ENCODE measurements at places on chromosomes 1 and 21.
A peak's percentile ranks its signal among the peaks of the same experiment; 100 is the strongest.

DNA sequence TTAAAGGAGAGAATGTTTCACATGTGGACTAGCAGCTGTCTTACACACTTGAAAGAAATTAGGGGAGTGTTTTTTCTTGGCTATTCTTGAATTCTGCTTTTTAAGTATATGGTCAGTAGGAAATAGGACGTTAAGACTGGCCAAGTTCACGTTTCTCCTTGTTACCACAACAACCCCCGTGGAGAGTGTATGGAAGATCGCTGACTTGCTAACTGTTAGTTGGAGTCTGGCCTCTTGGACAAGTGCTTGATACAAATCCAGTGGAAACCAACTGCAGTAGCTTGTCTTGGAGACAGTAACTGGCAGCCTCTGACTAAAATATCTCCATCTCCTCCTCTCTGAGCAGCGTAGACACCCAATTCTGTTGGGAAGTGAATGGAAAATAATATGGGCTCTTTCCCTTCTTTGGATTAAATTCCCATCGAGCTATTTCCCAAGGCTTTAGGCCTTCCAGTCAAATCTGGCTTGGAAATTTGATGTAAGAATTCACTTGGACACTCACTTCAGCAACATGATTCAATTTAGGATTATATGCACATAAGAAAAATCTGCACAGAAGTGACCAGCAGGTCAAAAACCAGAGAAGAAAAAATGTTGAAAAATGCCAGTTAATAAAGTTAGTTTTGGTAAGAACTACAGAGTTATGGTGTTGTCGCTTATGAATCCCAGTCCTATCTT is 3.6 kb upstream of the NFIA start:
- DNase-seq, result peak; percentile 99

DNA sequence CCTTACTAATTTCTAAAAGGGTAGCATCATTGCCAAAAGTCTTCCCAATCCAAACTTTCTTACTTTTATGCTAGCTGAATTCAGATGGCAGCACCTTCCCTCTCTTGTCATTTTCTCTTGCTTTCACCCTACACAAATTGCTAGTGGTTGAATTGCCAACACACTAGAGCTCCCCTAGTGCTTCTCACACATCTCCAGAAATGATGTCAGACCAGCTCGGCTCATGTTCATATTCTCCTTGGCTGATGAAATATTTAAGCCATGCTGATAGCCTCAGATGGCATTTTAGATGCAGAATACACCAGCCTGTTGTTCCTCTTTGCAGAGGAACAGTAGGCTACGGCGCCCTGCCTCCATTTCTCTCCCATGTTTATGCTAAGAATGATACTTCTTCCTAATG is 256.9 kb downstream of the PTBP2 start:
- DNase-seq, result no peak

DNA sequence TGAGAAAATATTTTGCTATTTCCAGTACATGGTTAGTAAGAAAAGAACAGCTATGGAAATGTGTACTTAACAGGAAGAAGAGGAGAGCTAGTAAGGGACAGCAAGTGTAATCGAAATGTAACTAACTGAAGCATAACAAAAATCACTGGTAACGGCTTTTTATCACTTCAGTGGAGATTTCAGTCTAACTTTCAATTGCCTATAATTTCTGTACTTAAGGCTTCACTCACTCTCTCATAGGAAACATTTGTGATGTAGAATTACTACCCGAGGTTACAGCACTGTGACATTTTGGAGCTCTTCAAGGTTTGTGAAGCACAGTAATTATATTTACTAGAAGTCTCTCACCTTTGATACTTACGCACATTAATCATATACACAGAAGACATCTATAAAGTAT is 1119.1 kb downstream of the AMY1C start:
- DNase-seq, result no peak

GRCh38 chr1:53288002-53288789 is 39.7 kb downstream of the LRP8 start:
- no peak for DNase-seq

DNA sequence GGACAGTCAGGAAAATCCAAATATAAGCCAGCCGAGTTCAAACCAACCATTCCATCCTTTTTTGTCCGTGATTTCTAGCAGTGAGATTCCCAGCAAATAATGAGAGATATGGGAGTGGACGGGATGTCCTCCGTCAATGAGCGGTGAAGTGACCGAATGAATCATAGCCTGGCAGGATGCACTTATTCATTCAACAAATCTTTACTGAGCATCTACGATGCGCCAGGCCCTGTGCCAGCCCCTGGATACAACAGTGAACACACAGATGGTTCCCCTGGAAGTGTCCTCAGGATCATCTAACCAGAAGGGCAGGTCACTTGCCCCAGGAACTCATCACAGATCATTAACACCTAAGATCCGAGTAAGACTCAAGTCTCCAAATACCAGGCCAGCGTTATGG is 8.2 kb upstream of the PLEKHA6 start:
- no peak for DNase-seq

GRCh38 chr1:147077936-147078605 is 94.2 kb downstream of the PRKAB2 start:
- DNase-seq, result no peak

GRCh38 chr1:220045356-220046051 is 801 bp downstream of the EPRS1 start:
- no peak for DNase-seq

- DNase-seq, result peak; percentile 94
These were observed 208.3 kb upstream of the RUNX1 start for GRCh38 chr21:35257413-35257812.

DNA sequence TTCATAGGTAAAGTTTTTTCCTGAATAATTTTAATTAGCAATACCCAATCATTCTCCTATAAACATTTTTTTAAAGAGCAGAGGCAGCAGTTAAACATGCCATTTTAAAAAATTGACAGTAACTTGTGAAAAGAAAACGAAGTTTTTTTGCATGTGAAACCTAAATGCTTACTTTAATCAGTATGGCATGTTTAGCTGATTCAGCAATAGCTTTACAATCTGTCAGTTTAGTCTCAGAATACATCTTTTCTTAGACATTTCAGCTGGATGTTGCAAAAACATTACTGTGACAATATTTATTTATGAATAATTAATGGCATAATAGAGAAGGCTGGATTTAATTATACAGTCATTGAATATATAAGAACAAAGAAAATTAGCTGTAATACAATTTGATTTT is 1132.4 kb upstream of the ADGRL2 start:
- no peak for DNase-seq

- DNase-seq, result no peak
These were observed 8.3 kb upstream of the ZC3H11B start for GRCh38 chr1:219621047-219621786.

- no peak for DNase-seq
These were observed 99.4 kb downstream of the VAV3 start for GRCh38 chr1:107865627-107866026.

- no peak for DNase-seq
These were observed 163.9 kb downstream of the GABPA start for GRCh38 chr21:25898671-25899070.

DNA sequence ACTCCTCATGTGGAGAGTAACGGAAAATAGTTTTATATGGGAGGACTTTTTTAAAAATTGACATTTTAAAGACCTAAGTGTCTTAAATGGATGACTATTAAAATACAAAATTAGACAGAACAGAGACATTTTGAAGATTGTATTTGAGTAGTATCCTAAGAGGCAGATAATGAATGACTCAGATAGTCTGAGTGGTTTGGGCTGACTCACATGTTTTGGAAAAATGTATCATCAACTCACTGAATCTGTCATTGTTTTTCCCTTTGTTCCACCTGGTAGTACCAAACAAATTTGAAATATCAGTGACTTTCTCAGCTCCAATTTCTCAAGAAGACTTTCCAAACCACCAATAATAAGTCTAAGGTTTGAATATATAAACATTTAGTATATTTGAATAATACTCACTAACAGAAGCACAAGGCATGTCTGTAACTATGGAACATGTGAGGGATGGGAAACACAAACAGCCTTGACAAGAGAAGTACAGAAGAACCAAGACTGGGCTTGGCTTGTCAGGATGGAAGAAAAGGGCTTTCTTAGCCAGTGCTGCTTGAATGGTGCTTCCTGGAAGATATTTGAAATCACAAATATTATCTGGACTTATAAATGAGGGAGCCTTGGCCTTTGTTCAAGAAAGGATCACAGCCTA is 90.6 kb downstream of the SGIP1 start:
- no peak for DNase-seq

- no peak for DNase-seq
These were observed 35.9 kb upstream of the SAMSN1 start for GRCh38 chr21:14581902-14582457.

DNA sequence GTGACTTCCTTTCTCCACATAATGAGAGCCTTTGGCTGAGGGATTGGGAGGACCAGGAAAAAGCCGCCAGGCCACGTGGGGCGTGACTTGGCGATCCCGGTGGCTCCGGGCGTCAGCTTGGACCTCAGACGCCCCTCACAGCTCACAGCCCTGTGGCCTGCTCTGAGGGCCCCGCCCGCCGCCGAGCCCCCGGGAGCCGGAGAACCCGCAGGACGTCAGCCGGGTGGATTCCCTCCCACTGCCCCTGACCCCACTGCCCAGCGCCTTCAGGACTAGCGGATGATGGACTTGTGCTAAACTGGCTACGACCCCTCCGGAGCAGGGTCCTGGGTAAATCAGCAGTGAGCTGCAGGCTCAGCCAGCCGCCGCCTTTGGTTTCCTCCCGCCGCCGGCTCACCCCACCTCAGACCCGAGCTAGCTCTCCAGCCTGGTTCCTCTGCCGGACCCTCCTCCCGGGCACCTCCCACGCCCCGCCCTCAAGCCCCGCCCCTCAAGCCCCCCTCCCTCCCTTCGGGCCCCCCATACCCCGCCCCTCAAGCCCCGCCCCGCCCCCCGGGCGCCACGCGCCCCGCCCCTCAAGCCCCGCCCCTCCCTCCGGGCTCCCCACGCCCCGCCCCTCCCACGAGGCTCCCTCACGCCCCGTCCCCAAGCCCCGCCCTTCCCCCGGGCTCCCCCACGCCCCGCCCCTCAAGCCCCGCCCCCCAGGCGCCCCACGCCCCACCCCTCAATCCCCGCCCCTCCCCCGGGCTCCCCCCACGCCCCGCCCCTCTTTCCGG is 10.0 kb upstream of the FAAP20 start:
- DNase-seq, result peak; percentile 91

DNA sequence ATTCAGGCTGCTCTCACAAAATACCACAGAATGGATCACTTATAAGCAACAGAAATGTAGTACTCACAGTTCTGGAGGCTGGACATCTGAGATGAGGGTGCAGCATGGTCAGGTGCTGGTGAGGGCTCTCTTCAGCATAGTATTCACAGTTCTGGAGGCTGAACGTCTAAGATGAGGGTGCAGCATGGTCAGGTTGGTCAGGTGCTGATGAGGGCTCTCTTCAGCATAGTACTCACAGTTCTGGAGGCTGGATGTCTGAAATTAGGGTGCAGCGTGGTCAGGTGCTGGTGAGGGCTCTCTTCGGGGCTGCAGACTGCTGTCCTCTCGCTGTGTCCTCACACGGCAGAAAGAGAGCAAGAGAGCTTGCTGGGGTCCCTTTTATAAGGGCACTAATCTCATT is 17.1 kb downstream of the PDZK1IP1 start:
- no peak for DNase-seq

GRCh38 chr1:56409112-56409691 is 170.2 kb downstream of the PLPP3 start:
- no peak for DNase-seq

DNA sequence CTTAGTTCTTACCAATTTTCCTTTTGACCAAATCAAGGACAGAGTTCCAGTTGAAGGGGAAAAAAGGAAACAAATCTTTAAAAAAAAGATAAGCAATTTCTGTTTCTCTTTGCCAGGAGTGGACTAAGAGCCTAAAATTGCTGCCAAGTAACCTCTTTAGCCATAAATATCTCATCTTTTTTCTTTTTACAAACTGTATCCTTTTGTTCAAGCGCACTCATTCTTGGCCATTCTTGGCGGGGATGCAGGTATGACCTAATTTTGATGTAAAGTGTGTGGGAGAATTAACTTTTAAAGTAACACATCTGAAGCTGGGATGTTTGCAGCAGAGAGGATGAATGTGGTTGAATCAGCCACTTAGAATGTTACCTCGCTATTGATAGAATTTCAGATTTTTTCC is 13.4 kb upstream of the KIF1B start:
- DNase-seq, result peak; percentile 87

GRCh38 chr1:27356619-27357280 is 10.0 kb downstream of the MAP3K6 start:
- DNase-seq, result no peak

DNA sequence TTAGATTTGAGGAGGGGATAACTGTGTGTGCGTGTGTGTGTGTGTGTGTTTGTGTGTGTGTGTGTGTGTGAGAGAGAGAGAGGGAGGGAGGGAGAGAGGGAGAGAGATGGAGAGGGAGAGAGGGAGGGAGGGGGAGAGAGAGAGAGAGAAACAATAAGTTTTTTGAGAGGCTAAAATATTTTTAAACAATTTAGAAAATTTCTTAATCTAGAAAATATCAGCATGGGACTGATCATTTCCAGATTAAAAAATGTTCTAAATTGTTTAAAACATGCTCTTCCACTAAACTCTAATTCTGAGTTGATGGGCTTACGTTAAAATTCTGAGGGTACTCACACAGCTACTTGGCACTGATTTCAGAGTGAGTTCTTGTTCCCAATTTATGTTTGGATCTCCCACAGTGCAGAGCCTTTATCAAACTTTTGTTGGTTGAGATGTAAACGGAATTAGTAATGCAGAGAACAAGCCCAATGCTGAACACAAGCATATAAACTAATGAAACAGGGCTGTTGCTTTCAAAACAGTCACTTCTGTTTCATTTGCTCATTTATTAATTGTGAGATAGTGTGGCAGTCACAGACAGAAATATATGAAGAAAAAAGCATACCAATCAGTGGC is 73.4 kb upstream of the RGS2 start:
- no peak for DNase-seq

DNA sequence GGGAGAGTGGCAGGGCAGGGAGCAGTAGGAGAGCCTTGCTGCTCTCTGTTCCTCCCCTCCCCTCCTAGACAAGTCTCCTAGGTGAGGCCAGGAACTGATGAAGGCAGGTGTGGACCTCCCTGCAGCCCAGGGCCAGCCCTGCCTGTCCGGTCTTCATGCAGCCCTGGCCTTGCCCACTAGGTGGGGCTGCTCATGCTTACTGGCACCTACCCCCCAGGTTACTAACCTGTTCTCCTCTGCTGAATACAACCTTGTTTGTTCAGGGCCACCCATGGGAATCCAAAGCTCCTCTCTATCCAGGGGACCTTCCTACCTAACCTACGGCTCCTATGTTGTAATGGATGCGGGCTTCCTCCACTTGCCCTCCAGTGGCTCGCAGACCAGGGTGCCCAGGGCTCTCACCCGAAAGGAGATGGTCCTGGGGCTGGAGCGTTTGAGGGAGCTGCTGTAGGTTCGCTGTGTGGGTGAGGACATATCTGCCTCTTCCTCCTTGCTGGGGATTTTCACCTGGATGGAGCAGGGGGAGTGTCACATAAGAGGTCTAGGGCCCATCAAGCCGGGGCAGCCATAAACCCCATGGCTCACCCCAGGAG is 7.9 kb upstream of the TNNT2 start:
- DNase-seq, result peak; percentile 32
